NCI-H510A treated with DMSO at 0.1 percent for 48 hours (cell line): ENCODE measurements at places on chromosomes 2 and 18.

GRCh38 chr2:3679180-3679579, 21.2 kb downstream of the ALLC start:
- no peak for DNase-seq

- no peak for DNase-seq
These were observed 469.1 kb downstream of the CBLN2 start for GRCh38 chr18:72075040-72075439.

DNA sequence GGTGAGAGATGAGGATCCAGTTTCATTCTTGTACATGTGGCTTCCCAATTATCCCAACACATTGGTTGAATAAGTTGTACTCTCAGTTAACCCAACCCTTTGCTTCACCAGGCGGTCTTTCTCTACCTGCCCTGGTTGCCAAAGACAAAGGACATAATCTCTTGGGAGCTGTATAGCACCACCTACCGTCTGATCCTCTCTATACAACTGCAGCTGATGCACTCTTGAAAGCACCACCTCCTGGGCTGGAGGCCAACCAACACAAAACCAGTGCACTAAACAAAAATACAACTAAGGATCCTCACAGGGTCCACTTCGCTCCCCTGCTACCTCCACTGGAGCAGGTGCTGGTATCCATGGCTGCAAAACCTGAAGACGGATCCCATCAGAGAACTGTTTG, 473.6 kb upstream of the NRXN1 start:
- DNase-seq, result no peak

DNA sequence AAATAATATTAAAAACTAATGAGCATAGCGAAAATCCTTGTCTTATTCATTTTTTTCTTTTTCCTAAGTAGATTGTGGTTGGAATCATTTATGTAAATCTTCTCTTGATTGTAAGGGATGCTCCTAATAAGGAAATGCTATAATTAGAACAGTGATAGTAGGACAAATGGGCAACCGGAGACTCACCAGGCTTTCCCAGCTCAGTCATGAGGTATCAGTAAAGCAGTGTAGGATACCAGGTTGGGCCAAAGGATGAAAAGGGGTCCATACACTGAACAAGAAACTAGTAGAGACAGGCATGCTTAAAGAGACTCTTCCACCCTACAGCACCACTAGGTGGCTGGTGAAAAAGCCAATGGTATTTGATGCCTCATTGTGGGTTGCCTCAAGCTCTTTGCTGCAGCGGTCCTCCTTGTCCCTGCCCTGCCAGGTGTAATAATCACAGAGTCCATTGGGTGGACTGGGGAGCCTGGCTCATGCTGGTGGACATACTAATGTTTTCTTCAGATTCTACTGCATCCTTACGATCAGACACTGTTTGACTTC, 71.4 kb upstream of the FAM98A start:
- DNase-seq, result no peak
